ENCODE measurements at places on chromosomes 16 and 17.

DNA sequence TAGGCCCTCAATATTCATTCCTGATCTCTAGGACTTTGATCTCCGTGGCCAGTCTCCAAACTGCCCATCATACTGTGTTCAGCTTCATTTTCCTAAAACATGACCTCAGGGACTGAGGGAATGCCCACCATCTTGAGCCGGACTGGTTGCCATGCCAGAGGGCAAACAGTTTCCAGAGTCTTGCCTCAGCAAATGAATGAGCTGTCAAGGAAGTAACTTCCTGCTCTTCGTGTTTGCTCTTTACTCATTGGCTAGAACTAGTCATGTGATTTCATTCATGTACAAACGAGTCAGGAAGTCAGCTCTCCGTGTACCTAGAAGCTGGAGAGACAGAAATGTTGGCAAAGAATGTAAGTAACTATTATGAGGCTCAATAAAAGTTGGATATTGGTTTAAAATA is 50.2 kb downstream of the ANKFN1 start:
- DNase-seq = no peak

- no peak for DNase-seq
Observed at GRCh38 chr16:64780445-64780844, 341.4 kb downstream of the CDH11 start.

DNA sequence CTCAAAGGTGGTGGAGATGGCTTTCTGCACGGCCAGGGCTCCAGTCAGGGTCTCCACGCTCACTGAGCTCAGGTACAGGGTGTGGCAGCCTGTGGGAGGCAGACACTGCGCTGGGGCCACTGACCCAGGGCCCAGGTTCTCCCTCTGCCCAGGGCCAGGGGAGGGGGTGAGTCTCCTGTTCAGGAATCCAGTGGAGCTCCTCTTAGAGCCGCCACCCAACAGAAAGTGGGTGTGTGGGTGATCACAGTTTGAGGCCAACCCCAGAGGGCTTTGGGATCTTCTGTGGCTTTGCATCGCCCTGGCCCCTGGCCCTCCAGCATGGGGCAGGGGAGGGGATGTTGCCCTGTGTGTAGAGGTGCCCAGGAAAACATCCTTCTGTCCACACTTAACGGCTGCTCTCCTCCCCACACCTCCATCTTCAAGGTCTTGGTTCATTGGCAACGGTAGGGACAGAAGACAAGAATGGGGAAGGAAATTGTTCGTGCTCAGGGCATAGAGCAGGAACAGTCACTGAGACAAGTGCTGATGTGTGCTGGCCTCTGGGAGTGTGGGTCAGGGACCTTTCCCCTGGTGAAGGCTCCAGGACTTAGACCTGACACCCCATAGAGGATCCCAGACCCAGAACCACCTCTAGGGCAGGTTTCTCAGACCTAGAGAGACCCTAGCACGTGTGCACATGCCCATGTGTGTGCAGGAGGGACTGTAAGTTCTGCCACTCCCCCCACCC is 21.5 kb downstream of the TNS4 start:
- no peak for DNase-seq

DNA sequence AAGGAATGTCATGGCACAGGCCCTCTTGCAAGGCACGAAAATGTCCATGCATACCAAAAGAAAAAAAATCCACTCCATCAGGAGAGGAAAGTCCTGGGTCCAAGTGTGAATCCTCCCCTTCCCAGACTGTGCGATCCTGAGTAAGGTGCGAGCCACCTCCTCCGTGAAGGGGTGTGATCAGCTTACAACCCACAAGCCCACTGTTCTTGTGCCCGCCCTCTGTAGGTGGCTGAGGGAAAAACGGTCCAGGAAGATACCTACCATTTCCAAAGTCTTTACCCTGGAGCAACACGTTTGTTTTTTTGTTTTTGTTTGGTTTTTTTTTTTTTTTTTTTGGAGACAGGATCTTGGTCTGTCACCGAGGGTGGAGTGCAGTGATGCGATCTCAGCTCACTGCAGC is 116.5 kb downstream of the ZNF423 start:
- no peak for DNase-seq

DNA sequence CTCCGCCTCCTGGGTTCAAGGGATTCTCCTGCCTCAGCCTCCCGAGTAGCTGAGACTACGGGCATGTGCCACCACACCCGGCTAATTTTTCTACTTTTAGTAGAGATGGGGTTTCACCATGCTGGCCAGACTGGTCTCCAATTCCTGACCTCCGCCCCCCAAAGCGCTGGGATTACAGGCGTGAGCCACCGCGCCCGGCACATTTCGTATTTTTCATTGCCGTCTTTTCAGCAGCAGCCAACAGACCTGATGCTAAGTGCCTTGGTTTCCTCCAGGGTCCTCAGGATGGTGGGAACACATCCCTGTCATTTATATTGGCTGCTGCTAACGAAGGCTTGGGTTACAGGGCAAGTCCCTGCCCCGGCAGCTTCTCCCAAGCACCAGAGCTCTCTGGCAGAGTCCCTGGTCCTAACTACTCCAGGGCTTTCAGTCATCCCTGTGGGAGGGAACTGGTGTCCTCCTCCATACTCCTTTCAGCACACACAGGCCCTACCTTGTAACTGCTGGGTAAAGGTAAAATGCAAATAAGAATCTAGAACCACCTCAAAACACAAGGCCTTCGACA is 1.5 kb upstream of the RNF157 start:
- no peak for DNase-seq

All from NCI-H1092 treated with DMSO at 0.1 percent for 48 hours (cell line).